ENCODE measurements at places on chromosomes 7 and 10.

DNA sequence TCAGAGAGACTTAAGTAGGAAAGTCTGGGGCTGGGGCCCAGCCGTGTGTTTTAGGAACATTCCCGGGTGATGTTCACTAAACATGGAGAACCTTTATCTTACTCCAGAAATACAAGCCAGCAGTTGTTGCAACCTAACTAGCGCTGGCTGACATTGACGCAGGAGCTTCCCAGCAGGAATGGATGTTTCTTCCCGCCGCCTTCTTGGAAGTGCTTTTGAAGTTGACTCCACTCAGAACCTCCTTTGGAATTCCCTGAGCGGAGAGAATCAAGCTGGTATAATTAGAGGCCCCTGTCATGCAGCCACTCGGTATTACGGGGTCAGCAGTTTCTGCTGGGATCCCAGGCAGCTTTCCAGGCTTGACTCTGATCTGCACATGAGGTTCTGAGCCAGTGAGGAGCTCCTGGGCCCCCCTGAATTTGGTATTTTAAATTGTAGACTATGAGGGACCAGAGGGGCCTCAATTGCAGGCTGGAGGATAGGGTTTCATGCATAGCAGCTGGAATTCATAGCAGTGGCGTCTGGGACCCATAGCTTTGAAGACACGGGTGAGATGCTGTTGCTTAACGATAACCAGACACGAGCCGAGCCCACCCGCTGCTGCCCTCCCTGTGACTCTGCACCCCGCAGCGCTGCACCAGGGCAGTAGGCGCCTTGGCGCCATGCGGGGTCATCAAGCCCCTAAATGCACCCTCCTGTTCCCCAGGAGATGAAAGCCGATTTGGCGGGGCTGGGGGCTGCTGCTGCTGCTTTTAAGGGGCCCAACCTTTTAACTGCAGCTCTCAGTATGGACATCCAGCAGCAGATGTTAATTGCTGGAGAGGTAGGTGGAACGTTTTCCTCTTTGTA is 61.8 kb downstream of the EEPD1 start:
- no peak for DNase-seq

DNA sequence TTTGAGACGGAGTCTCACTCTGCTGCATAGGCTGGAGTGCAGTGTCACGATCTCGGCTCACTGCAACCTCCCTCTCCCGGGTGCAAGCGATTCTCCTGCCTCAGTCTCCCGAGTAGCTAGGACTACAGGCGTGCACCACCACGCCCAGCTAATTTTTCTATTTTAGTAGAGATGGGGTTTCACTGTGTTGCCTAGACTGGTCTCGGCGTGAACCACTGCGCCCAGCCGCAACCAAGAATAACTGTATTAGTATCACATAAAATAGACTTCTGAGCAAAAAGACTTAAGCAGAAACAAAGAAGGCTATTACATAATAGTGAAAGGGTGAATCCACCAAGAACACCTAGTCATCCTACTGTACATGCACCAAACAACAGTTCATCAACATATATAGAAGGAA is 67.6 kb upstream of the TFEC start:
- no peak for DNase-seq

- no peak for DNase-seq
Observed at GRCh38 chr10:28151636-28152035, 151.2 kb downstream of the MPP7 start.

DNA sequence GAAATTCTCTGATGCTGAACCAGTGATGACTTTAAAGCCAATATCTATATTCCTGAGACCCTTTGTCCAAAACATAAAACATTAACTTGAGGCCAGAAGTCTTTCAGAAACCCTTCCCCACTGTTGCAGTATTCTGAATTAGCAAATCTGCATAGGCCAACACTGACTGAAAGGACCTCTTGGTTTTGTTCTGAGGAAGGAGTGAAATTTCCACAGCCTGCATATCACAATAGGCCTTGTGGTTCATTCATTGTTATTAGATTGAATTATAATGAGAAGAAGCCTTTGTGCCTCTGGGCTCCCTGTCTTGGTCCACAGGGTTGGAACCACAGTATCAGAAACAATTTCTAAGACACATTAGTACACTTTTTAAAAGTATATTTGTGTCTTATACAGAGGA is 90.3 kb downstream of the CCNY start:
- no peak for DNase-seq

Data from inflammatory macrophage treated with lipopolysaccharide for 1 hour (primary cell).